Myocyte (in vitro differentiated cells): ENCODE measurements at places on chromosomes 2 and 18. TPM values are rescaled to one million over a fixed set of nuclear protein-coding genes. Genes with fewer than 3 reads are reported as not detected.

The GAL3ST2 gene
- total RNA-seq = 0.47 TPM in 1 of 2 replicates, not detected in the other

The ASXL3 gene
- total RNA-seq = not detected in 2 replicates

The NYAP2 gene
- 0.05 TPM in 1 of 2 replicates, not detected in the other for total RNA-seq

The HOXD10 gene
- total RNA-seq = not detected in 2 replicates

The ATOH8 gene
- total RNA-seq = 7.2 and 8.3 TPM in 2 replicates

The ZSWIM2 gene
- 0.16 TPM in 1 of 2 replicates, not detected in the other for total RNA-seq

The DPP10 gene
- not detected in 2 replicates for total RNA-seq

DNA sequence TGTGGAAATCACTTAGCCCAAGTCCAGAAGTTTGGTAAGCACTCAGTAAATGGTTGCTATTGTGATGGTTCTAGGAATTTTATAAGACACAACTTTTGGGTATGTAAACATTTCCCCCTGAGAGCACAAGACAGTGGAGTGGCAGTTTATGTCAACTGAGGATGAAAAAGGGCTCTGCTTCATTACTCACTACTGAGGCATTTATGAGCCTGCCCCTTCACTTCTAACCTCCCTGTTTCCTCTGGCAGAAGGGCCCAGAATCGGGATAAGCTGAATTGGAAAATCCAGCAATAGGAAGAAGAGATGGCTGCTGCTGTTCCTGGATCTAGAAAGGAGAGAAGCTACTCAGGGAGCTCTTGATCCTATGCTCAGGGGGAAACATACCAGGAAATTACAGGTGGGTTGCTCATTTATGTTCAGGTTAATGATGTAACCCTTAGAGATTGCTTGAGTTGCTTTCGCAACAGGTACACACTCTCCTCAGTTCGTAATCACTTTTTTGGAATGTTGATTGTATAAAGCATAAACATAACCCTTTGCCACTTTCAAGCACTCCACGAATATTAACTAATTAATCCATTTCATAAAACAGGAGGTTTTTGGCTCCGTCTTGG lies 46.3 kb downstream of the ADCYAP1 start:
- DNase-seq = no peak

DNA sequence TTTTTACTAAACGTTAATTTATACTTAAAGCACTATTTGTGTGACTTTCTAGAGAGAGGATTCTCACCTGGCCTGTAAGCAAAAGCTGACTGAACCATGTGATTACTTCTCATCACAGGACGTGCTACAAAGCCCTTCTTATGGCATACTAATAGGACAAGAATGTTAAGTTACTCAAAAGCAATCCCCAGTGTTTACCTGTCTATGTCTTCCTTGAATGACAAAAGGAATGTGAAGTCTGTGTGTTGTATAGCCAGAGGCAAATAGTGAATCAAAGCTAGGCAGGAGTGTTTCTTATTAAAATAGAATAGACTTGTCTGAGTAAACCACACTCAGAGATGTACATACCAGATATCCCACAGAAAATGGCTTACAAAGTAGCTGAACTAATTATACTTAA lies 1465.5 kb downstream of the SUCLG1 start:
- no peak for DNase-seq

DNA sequence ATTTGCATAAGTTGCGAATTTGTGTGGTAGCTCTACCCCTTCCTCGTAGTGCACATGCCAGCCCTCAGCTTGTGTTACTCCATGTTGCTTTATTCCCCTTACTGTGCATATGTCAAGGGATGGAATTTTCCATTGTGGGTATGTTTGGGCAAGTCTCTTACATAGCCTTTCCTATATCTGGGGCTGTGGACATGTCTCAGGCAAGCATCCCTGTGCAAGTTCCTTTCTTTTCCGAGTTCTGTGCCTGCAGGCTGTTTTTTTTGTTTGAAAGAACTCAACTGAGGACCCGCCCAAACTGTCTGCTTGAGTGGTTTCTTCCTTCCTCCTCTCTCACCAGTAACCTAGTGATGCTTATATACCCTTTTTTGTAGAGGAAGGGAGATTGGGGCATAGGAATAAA lies 1739.1 kb upstream of the PIK3C3 start:
- no peak for DNase-seq

- no peak for DNase-seq
Observed at GRCh38 chr2:173059971-173060461, 15.6 kb upstream of the MAP3K20 start.

GRCh38 chr2:61770746-61771145 lies 83.1 kb downstream of the FAM161A start:
- peak; percentile 5 for DNase-seq

- DNase-seq = no peak
Observed at GRCh38 chr2:115414466-115414865, 972.0 kb downstream of the DPP10 start.

- DNase-seq = no peak
Observed at GRCh38 chr18:50044402-50044801, 150.5 kb downstream of the MYO5B start.

- no peak for DNase-seq
Observed at GRCh38 chr2:40257340-40258134, 194.4 kb downstream of the SLC8A1 start.

GRCh38 chr18:65423776-65424175 lies 327.0 kb upstream of the CDH7 start:
- DNase-seq = no peak

- no peak for DNase-seq
Observed at GRCh38 chr2:36973320-36973719, 7.0 kb upstream of the STRN start.

DNA sequence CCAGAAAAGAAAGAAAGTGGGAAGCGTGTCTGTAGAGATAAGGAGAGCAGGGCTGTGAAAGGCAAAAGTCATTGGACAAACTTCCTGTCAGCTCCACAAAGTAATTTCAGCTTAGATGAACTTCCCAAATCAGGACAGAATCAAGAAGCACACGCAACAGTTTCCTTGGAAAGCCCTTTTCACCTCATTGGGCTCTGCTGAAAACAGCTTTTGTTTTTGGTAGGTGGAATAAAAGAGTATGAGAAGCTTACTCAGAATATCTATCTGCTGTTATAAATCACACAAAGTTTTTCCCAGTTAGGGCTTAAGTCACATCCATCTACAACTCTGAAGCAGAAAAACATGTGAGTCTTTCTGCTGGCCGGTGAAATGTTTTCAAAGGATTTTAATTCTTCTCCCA lies 42.4 kb upstream of the EFEMP1 start:
- no peak for DNase-seq
